ENCODE measurements at places on chromosomes 5 and 9. TPM values are rescaled to one million over a fixed set of nuclear protein-coding genes. Genes with fewer than 3 reads are reported as not detected.

Gene AFAP1L1
- total RNA-seq: 21.0 TPM

Gene PCDHGA9
- 21.7 TPM for total RNA-seq

Gene IFNA21
- total RNA-seq: not detected

Gene FST
- total RNA-seq: 11.4 TPM

Gene IL31RA
- 1.0 TPM for total RNA-seq

Gene NADK2
- 58.9 TPM for total RNA-seq

Gene CDKN2A
- 0.82 TPM for total RNA-seq

Gene FOXD4L5
- total RNA-seq: 0.22 TPM

Gene HBEGF
- total RNA-seq: 17.1 TPM

Gene ALDOB
- total RNA-seq: 0.33 TPM

Gene ANKRD18A
- 4.6 TPM for total RNA-seq

Gene SHISAL2B
- total RNA-seq: not detected

Gene CTXN3
- 4.0 TPM for total RNA-seq

Gene SPATA31C1
- total RNA-seq: not detected

Gene FOXD4L6
- total RNA-seq: not detected

Gene PCDHB6
- 2.0 TPM for total RNA-seq

Gene RAB3C
- total RNA-seq: 14.0 TPM

Data from camera-type eye (tissue), 1 donor.